ENCODE measurements at places on chromosomes 12 and 14. TPM values are rescaled to one million over a fixed set of nuclear protein-coding genes. Genes with fewer than 3 reads are reported as not detected.

DNA sequence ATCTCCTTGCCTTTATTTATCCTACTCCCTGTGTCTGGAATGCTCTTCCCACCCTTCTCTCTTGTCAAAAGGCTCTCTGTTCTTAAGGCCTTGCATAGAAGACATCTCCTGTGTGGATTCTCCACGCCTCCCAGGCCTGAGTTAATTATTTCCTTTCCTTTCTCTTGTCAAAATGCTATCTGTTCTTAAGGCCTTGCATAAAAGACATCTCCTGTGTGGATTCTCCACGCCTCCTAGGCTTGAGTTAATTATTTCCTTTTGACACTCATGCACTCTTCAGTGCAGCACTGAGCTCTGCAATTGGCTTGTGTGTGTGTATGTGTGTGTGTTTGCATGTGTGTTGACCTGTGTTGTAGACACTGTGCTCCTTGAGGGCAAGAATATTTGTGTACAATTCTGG, 52.1 kb upstream of the DCD start:
- no peak for DNase-seq

- DNase-seq = no peak
Measured at GRCh38 chr12:98085046-98085755, 430.2 kb upstream of the TMPO start.

Gene NOXRED1
- 1.7 TPM for total RNA-seq

Gene TMTC1
- total RNA-seq = 48.3 TPM

- no peak for DNase-seq
Measured at GRCh38 chr14:34642595-34642994, 12.6 kb upstream of the SNX6 start.

DNA sequence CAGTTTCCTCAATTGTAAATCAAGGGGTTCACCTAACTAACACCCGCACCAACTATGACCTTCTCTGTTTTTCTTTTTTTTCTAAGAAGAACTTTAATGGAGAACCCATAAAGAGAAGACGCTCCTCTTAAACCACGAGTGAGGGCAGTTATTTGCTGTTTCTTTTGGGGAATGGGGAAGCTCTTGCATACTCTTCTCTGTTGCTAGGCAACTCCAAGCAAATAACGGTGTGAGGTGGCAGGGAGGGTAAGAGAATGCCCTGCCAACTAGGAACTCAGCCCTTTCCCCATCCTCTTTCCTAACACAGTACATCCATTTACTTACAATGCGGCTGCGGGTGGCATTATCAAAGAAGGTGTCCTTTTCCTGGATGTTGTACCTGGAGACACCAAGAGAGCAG, 114.9 kb downstream of the ANO2 start:
- no peak for DNase-seq

- DNase-seq = no peak
Measured at GRCh38 chr12:31783996-31784645, 55.3 kb upstream of the AMN1 start.

GRCh38 chr14:42140831-42141279, 534.2 kb downstream of the LRFN5 start:
- DNase-seq = no peak

Gene KRT83
- total RNA-seq = not detected

GRCh38 chr14:77849711-77850110, 49.8 kb downstream of the ADCK1 start:
- no peak for DNase-seq
